Thoracic aorta (tissue), 2 donors: ENCODE measurements at places on chromosomes 6 and 20. TPM values are rescaled to one million over a fixed set of nuclear protein-coding genes. Genes with fewer than 3 reads are reported as not detected.

Gene CENPW
- not detected for total RNA-seq

Gene GPRC6A
- total RNA-seq, result not detected

Gene SLA2
- total RNA-seq, result 1.1 TPM

Gene CD164
- total RNA-seq, result 166 TPM

Gene CNKSR3
- 20.2 TPM for total RNA-seq

Gene CLPSL2
- total RNA-seq, result not detected

Gene SDC4
- total RNA-seq, result 93.5 TPM

Gene LY6G6F
- not detected for total RNA-seq

Gene NFATC2
- 11.9 TPM for total RNA-seq
